CD8-positive, alpha-beta T cell (primary cell): ENCODE measurements at places on chromosomes 1 and 21. TPM values are rescaled to one million over a fixed set of nuclear protein-coding genes. Genes with fewer than 3 reads are reported as not detected.

Gene FCRL2
- total RNA-seq: 0.62 TPM

Gene HES2
- total RNA-seq: not detected

Gene KLHDC7A
- total RNA-seq: not detected

Gene FGGY
- total RNA-seq: 12.8 TPM

Gene LYSMD1
- 0.94 TPM for total RNA-seq

Gene PDE9A
- 12.2 TPM for total RNA-seq

Gene CTTNBP2NL
- not detected for total RNA-seq

Gene NRIP1
- 62.4 TPM for total RNA-seq

Gene KPRP
- total RNA-seq: not detected

Gene F5
- total RNA-seq: 0.28 TPM

Gene KIAA0040
- 8.7 TPM for total RNA-seq

Gene LCE1C
- total RNA-seq: not detected

Gene AMY1B
- not detected for total RNA-seq

Gene NR5A2
- total RNA-seq: not detected

Gene FAM131C
- not detected for total RNA-seq

Gene C21orf58
- total RNA-seq: 1.5 TPM

Gene FAM163A
- not detected for total RNA-seq

Gene CHODL
- not detected for total RNA-seq

Gene SOX13
- total RNA-seq: 2.4 TPM

Gene LDLRAD1
- total RNA-seq: not detected

Gene BTBD19
- 24.9 TPM for total RNA-seq

Gene CLDN14
- not detected for total RNA-seq

Gene NR0B2
- total RNA-seq: not detected

Gene LRRC7
- total RNA-seq: 3.1 TPM

Gene CAPN2
- total RNA-seq: 83.0 TPM

Gene FAM167B
- total RNA-seq: 0.86 TPM

Gene KIF21B
- 63.5 TPM for total RNA-seq

Gene TMPRSS15
- total RNA-seq: not detected

Gene KIF26B
- not detected for total RNA-seq

Gene PDZK1IP1
- not detected for total RNA-seq

Gene GPR37L1
- total RNA-seq: not detected

Gene AMPD1
- total RNA-seq: not detected

Gene UCK2
- total RNA-seq: 1.1 TPM

Gene TNFRSF9
- 3.8 TPM for total RNA-seq

Gene IL20
- not detected for total RNA-seq

Gene OR2T33
- not detected for total RNA-seq

Gene BATF3
- total RNA-seq: not detected

Gene PSEN2
- total RNA-seq: 1.7 TPM

Gene RGS5
- total RNA-seq: 1.2 TPM

Gene CYP4A22
- not detected for total RNA-seq

Gene SLAMF9
- not detected for total RNA-seq

Gene LENEP
- not detected for total RNA-seq

Gene CFAP107
- not detected for total RNA-seq

Gene COL9A2
- total RNA-seq: 4.0 TPM

Gene APCS
- total RNA-seq: not detected

Gene CA6
- total RNA-seq: 2.4 TPM

Gene SLC6A9
- total RNA-seq: not detected

Gene SMIM1
- 1.6 TPM for total RNA-seq

Gene OR2M2
- total RNA-seq: not detected

Gene SPRR2F
- total RNA-seq: not detected

Gene FUBP1
- 217 TPM for total RNA-seq

Gene OBSCN
- total RNA-seq: 65.3 TPM

Gene IFNGR2
- 10.7 TPM for total RNA-seq
